ENCODE measurements at places on chromosomes 5 and 9.

DNA sequence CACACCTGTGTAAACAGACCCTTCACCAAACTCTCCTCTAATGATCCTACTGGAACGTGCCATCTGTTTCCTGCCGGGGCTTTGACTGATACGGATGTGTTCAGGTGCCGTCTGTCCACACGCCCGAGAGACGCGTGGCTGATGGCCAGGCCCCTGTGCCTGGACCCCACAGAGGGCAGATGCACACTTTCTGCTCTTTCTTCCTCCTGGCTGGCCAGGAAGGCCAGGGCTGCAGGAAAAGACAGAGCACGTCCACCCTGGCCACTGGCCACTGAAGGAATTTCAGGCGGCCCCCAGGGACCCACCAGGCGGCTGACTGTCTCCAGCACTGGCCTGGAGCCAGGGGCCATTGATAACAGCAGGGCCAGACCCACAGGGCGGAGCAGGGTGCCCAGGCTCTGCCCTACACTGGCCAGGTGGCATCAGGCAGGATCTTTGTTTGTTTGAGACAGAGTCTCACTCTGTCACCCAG lies 3.6 kb upstream of the ENG start:
- DNase-seq, result no peak

DNA sequence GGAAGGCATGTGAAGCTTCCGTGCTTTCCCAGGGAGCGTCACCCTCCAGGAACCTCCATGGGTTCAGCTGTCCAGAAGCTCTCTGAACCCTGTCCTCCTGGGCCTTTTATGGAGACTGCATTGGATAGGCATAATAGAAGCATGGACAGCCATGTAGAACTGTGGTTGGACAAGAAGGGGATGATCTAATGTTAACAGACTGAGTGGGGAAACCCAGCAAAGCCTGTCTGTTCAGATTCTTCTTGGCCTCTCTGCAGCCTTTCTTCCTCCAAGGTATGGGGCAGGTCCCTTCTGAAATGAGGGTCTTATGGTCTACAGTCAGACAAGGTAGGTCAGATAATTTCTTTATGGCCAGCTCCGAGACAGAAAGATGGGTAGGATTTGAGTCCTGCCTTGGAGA lies 59.1 kb upstream of the CTNNA1 start:
- DNase-seq, result no peak

- DNase-seq, result no peak
Observed at GRCh38 chr9:112620388-112620787, 97.5 kb downstream of the INIP start.

DNA sequence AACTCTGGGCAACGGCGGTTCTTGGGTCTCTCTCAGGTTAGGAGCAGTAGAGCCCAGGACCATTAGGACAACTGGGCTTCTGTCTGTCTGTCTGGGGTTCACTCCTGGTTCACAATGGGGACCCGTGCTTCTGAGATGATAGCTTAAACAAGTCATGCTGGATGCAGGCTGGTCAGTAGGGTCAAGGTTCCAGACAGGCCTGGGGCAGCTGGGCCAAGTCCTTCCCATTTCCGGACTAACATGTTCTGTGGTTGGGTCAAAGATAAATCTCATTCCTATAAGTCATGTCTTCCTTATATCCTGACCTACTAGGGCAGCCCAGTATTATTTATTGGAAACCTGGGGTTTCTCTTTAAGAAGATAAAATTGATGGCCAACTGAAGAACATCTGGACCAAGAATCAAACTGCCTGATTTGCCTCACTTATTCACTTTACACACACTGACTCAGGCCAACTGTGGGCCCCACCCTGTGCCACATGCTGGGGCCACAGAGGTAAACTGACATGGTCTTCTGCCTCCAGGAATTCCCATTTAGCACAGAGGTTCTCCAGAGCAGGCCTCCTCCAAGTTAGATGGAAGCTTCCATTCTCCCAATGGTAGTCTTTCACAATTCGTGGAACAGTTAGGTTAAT lies 8.3 kb downstream of the HDHD3 start:
- DNase-seq, result no peak

DNA sequence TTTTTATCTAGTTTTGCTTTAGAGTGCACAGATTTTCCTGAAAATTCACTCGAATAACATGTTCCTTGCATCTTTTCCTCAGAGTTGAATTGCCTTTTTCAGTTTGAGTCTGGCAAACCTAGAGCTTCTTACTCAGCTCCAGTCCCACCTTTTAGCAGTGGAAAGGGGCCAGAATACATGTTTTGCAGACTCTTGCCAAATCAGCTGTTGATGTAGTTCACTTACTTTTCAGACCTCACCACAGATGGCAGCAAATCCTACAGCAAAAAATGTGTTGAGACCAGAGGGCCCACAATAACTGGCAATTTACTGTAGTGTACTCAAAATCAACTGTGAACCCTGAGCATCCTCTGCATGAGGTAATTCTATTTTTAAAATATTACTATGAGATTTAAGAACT lies 545.2 kb upstream of the ACO1 start:
- no peak for DNase-seq

DNA sequence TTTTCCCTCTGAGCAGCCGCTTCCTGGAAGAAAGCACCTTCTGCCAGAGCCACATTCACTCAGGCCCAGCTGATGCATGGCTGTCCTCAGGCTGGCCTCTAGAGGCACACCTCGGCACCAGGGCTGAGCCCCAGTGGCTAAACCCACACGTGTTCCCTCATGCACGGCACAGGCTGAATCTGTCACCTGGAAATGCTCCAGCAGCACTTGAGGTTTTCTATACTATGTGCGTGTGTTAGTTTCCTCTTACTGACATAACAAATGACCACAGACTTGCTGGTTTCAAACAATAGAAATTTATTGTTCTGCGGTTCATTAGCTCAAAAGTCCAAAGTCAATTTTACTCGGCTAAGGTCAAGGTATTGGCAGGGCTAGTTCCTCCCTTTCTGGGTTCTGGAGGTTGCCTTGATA lies 141.4 kb downstream of the LRRC70 start:
- DNase-seq, result no peak

- DNase-seq, result no peak
Observed at GRCh38 chr5:98424681-98425450, 348.6 kb upstream of the RGMB start.

- no peak for DNase-seq
Observed at GRCh38 chr9:118455259-118455658, 751.1 kb downstream of the TLR4 start.

DNA sequence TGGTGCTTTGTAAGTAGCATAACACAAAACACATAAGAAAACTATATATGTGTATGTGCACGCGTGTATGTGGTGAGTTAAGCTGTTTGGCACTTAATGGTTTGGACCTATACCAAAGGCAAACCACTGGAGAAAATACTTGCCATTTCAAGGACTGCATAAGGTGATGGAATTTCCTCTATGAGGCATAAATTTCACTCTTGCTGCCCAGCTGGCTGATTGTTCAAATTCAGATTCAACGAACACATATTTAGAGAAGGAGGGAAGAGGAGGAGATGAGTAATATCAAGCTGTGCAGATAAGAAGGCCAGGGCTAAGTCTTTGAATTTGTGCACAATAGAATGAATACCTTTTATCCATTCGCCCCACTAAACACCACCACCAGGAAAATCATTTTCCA lies 470.6 kb upstream of the MPDZ start:
- DNase-seq, result no peak

DNA sequence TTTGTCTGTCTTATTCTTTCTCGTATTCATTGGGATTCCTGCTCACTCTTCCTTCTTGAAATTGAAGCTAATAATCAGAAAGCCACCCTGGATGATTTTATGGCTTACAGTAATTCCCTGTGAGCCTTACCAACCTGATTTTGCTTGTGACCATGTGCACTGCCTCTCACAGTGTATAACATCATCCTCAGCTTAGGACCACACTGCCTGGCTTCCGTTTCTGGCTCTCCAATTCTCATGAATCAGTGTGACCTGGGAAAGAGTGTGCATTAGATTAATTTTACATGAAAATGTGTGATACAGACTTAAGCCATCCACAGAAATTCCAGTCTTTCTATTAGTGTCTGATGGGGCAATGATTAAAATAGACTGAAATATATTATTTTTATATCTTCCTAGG lies 126.8 kb upstream of the DMRT1 start:
- DNase-seq, result no peak

DNA sequence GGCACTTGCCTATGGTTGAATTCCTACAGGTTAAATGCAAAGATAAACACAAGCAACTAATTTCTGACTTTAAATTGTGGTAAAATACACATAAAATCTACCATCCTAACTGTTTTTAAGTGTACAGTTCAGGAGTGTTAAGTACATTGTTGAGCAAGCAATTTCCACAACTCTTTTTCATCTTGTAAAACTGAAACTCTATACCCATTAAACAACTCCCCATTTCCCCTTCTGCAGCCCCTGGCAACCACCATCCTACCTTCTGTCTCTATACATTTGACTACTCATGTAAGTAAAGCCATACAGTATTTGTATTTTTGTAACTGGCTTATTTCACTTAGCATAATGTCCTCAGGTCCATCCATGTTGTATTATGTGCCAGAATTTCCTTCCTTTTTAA lies 38.5 kb upstream of the STX17 start:
- no peak for DNase-seq

DNA sequence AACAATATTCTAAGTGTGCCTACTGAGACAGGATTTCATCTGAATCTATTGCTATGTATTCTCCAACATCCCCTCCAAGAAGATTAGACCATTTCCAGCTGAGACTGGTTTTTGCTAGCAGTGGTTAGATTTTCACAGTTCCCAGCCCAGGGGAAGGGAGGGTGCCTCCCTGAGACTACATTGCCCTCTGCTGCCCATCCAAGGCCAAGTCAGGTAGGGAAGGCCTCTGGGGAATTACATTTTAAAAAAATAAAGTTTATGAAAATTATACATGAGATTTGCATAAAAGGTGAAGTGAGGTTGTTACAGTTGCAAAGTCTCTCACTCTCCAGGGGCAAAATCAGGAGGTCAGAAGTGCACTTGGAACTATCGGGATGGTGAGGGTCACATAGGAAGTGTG lies 28.0 kb upstream of the SYK start:
- DNase-seq, result no peak

DNA sequence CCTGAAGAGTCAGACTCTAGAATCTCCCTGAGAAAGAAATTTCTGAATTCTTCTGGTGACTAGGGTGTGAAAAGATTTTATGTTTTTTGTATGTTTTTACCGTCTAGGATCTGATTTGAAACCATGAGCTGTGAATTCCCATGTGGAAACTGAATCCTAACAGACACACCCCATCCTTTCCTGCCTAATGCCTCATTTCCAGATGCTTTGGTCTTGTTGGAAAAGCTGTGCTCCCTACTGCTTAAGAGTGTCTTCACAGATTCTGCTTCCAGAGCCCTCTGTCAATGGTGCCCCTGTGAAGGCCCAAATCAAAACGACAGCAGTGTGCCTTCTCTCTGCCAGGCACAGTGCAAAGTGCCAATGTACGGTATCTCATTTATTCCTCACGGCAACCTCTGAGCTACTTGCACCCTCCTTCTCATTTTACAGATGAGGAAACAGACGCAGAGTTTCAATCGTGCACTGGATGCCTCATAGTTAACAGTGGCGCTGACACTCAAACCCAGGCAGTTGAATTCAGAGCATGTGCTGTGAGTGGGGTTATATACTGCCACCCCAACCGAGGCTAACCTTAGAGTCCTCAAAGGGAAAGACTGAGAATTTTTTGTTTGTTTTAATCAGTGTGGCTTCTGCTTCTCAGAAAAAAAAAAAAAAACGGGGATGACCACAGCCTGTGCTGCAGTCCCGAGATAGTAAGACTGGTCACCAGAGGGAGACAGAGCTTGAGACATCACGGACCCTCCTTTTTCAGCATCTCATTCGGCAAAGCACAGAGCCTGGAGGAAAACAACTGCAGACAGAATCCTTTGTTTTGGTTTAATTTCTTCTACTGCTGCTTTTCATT lies 188.4 kb downstream of the SNCAIP start:
- DNase-seq, result no peak

- DNase-seq, result no peak
Observed at GRCh38 chr5:54206580-54207229, 103.7 kb downstream of the ARL15 start.

DNA sequence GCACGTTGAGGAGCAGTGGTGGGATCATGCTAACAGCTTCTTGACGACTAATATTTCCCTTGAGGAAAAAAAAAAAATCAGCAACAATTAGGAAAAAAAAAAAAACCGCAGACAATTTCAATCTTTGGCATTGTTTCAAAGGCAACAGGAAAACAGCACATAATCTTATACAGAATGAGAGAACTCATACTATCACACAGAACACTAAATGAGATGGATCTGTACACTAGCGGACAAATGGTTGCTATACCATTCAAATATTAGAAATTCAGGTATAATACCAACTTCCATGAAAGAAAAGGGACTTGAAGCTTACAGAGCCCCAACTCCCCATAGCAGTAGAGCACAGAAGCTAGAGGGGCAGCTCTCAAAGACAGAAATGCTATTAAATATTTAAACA lies 9.6 kb downstream of the NSUN2 start:
- DNase-seq, result no peak

GRCh38 chr5:14807471-14807870 lies 64.1 kb downstream of the ANKH start:
- no peak for DNase-seq

- DNase-seq, result no peak
Observed at GRCh38 chr5:138339464-138339863, 1.4 kb downstream of the FAM53C start.

- DNase-seq, result no peak
Observed at GRCh38 chr5:93006915-93007314, 574.1 kb downstream of the NR2F1-AS1 start.

GRCh38 chr5:126414874-126415502 lies 8.2 kb upstream of the GRAMD2B start:
- no peak for DNase-seq

DNA sequence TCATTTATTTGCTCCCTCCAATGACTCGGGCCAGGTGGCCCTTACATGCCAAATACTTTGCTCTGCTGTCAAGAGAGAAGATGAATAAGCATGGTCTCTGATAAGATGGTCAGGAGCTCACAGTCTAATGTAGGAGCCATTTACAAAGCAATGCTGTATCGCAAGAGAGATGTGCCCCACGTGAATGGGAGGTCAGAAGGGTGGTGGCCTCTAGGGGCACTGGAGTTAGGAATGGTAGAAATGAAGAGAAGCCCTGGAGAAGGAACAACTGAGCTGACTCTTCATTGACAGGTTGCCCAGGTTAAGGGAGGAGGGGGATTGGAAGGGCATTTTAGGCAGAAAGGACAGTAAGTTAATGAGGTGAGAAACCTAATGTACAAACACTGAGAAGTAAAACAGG lies 286.5 kb downstream of the KCTD16 start:
- DNase-seq, result no peak

GRCh38 chr5:130541617-130542221 lies 623.3 kb downstream of the HINT1 start:
- no peak for DNase-seq

GRCh38 chr5:14041528-14042192 lies 97.2 kb upstream of the DNAH5 start:
- no peak for DNase-seq

DNA sequence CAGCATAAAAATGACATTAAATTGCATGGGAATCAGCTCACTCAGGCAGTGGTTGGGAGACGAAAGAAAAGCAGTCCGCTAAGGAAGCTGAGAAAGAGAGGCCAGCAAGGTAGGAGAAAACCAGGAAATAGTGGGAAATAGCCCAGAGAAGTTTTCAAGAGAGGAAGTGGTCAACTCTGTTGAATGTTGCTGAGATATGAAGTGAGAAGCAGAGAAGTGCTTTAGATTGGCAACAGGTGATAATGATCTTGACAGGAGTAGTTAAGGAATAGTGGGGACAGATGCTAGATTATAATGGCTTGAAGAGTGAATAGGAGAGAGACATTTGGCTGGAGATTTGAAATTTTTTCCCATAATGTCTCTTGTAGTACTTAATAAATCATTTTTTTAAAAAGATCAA lies 30.8 kb downstream of the CNTRL start:
- no peak for DNase-seq

- DNase-seq, result no peak
Observed at GRCh38 chr5:163407034-163407655, 30.2 kb upstream of the CCNG1 start.
